ENCODE measurements at places on chromosomes 2 and 18. TPM values are rescaled to one million over a fixed set of nuclear protein-coding genes. Genes with fewer than 3 reads are reported as not detected.

The OTX1 gene
- total RNA-seq, result not detected

The DYNC1I2 gene
- 132 TPM for total RNA-seq

DNA sequence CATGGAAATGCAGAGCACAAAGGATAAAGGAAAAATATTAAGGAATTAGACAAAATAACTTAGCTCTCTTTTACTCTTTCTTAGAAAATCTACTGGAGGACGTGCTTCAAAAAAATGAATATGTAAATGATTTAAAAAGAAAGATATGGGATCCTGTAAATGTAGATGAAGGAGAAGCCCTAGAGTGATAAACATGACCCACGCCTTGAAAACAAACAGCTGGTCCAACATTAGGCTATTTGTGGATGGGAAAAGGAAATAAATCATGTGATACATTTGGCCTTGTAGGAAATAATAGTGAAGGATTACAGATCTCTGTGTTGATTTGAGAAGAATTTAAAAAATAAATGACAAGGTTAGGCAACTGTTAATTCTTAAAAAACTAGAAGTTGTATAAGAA is 492.1 kb upstream of the SLC39A10 start:
- DNase-seq, result no peak
- H3K4me3 ChIP-seq, result no peak overlapping the region
- no peaks in the 10 kb centered on the region for H3K4me1 ChIP-seq
- H3K27ac ChIP-seq, result no peak overlapping the region
- no peaks in the 10 kb centered on the region for H3K36me3 ChIP-seq
- H3K27me3 ChIP-seq, result no peaks in the 10 kb centered on the region

DNA sequence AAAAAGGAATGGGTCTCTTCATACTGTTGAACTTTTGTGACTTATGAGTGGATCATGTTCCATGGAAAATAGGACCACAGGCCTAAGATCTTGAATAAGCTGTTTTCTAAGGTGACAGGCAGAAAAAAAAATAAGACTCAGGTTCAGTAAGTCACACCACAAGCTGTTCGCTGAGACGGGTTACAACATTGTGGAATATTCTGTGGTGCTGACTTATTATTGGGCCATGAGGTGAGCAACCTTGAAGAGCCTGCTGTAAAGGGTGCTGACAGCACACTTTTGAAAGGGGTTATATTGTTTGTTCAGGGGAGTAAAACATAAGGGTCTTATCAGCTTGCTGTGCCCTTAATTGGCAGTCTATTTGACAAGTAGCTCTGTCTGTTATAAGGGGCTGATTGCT is 439.8 kb upstream of the SLC14A2 start:
- no peak for DNase-seq
- no peaks in the 10 kb centered on the region for H3K4me1 ChIP-seq
- H3K4me3 ChIP-seq, result no peak overlapping the region
- H3K36me3 ChIP-seq, result no peaks in the 10 kb centered on the region

GRCh38 chr18:70380915-70381896 is 92.4 kb downstream of the SOCS6 start:
- no peaks in the 10 kb centered on the region for H3K4me1 ChIP-seq
- H3K27me3 ChIP-seq, result no peaks in the 10 kb centered on the region
- H3K27ac ChIP-seq, result no peak overlapping the region
- no peaks in the 10 kb centered on the region for H3K36me3 ChIP-seq
- no peak for DNase-seq

Data from sigmoid colon (tissue), 7 donors.